Activated T-cell treated with anti-CD3 and anti-CD28 coated beads, Interleukin-2, amount 50 U/mL, for 48 hours (primary cell): ENCODE measurements at places on chromosomes 5 and 9.

DNA sequence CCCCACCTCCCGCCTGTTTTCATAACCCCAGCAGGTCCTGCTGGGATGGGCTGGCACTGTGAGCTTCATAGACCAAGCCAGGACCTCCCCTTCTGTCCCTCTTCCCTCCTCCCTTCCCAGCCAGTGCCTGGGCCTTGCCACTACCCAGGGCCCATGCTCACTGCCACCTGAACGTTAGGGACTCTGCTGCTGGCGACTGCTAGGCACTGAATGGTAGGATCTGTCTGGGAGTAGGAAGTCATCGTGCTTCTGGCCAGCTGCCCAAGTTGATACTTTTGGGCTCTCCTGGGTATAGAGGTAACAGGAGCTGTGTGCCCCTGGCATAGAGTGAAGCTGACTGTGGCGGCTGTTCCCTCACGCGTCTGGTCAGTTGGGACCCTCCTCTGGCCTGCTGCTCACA, 8.4 kb downstream of the TRIM41 start:
- no peak for DNase-seq

- DNase-seq = no peak
These were observed 32.7 kb upstream of the ZCCHC9 start for GRCh38 chr5:81268521-81269196.

DNA sequence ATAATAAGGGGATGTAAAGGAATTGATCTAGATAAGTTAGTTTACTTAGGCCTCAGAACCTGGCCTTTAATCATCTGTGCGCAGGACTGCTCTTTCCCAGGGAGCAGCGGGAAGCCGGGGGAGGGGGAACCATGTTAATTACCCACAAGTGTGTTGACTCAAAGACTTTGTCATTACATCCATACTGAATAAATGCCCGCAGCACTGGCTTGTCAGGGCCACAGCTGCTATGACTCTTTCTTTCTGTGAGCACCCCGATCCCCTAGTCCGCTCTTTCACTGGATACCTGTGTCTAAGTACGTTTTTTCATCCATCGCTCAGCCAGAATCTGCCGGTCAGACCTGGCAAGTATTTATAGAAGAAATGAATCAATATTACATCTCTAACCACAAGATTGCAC, 249.3 kb upstream of the DMRT1 start:
- DNase-seq = no peak

- no peak for DNase-seq
These were observed 80.1 kb upstream of the ALDH1B1 start for GRCh38 chr9:38312406-38312805.

DNA sequence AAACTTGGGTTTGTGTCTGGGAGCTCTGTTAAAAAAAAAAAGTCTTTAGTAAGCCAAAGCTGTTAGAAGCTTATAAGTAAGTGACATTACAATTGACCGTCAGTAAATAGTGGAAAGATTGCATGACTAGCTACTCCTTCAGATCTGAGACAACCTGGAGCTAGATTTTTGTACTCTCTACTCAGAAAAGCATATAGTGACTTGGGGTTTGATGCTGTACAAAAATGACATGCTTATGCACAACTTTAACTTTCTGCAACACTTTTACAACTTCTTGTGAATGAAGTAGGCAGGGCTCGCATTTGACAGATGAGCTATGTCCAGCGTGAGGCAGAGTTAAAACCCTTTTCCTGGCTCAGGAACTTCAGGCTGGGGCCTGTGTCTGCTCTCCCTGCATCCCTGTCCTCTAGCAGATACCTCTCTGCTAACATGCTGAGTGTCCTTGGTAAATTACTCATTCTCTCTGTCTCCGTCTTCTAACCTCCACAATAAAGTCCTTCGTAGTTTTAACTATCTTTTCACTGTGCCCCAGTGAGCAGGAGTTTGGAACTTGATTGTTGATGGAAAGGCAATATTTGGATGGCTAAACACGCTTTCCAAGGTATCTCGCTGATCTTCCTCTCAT, 471 bp upstream of the GHR start:
- no peak for DNase-seq
